ENCODE measurements at places on chromosomes 13 and 19. TPM values are rescaled to one million over a fixed set of nuclear protein-coding genes. Genes with fewer than 3 reads are reported as not detected.

DNA sequence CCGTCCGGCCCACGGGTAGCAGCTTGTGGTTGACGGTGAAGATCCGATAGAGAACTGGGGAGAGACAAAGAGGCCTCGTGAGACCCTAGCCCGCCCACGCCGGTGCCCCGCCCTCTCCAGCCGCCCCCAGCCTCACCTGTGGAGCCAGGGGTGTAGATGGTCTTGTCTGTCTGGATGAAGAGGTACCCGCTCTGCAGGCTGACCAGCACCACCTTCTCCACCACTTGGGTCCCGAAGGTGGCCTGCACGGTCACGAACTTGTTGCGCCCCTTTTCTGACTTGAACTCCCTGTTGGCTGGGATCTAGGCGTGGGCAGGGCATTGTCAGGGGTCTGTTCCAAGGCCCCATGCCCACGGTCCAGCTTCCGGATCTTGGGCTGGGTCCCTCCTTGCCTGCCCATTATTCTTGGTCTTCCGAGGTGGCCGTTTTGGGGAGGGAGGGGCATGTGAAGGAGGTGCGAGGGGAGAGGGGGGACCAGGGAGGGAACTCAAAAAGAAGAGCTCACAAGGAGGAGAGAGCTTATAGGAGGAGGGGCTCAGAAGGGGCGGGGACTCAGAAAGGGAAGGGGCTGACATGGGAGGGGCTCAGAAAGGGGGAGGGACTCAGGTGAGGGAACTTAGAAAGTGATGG, 2.2 kb downstream of the C3 start:
- no peak for DNase-seq

The CD177 gene
- total RNA-seq = not detected

DNA sequence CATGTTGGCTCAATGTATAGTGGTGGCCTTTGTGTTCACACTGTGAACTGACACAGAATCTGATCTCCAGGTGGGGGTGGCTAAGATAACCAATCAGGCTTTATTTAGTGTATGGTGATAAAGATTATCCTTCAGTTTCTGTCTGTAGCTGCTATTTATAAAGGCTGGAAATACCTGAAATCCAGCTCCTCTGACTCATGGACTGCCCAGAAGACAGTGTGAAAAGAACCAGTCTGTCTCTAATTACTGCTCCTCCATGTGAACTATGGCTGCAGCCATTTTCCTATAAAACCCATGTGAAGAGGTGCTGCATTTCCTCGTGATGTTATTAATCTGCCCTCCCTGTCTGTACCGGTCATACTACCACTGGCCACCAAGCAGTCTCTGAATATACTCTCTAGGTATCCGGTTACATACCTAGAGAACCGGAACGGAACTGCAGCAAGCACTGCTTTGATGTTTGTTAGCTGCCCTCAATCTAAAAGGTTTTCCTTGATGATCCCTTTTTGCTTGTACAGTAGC, 238.0 kb downstream of the LHFPL6 start:
- DNase-seq = no peak

DNA sequence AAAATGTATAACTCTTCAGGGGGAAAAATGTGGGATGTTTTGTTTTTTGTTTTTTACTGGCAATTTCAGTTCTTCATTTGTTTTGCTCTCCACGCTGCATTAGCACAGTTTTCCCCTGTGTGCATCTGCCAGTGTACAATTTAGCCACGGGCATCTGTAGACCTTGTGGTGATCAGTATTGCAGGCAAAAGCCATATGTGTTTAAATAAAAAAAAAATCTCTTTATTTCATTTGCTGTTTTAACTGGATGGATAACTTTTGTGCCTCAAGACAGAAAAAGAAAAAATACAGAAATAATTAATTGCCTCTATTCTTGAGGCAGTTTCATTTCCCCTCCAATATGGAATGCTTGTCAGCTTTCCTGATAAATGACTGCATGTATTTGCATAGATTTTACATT, 7.9 kb upstream of the MAB21L1 start:
- no peak for DNase-seq

DNA sequence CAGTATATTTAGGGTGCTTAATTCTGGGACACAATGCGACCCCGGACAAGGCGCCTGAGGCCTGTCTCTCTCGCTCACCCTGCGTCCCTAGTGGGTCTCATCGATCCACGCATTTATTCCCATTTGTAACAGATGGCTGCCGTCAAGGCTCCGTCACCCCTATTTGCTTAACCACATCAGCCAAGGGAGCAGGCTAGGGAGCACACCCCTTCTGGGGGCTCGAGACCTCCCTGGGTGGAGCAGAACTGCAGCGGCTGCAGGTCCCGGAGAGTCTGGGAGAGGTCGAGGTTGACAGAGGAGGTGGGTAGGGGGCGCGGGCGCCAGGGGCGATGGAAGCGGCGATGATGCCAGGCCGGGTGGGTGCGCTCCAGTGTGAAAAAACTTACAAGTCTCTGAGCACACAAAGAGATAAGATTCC, 507 bp downstream of the ALG5 start:
- DNase-seq = peak; percentile 24

GRCh38 chr19:35130761-35131720, 3.8 kb downstream of the LGI4 start:
- DNase-seq = no peak

The WDR87 gene
- not detected for total RNA-seq

- DNase-seq = peak; percentile 16
Observed at GRCh38 chr13:22278336-22278929, 607.6 kb downstream of the FGF9 start.

The DHDH gene
- 1.8 TPM for total RNA-seq

DNA sequence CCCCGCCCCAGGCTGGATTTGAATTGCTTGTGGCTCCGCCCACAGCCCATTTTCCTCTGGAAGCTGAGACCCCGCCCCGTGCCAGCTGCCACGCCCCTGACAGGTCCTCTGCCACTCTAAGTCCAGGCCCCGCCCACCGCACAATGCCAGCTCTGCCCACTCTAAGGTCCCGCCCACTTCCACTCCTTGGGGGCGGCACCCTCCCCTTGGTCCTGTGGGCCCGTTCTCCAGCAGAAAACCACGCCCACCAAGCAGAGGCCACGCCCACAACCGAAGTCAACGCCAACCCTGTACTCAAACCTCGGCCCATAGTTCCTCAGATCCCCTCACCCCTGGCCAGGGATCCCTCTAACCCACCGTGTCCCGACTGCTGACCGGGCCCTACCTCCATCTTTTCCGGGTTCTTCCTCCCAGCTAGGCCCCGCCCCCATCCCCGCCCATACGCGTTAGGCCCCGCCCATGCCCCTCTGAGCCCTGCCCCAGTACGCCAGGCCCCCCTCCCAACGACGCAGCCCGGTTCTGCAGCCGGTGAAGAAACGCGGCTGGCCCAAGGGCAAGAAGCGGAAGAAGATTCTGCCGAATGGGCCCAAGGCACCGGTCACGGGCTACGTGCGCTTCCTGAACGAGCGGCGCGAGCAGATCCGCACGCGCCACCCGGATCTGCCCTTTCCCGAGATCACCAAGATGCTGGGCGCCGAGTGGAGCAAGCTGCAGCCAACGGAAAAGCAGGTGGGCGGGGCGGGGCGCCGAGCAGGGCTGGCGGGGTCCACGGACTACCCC, 1.3 kb downstream of the HMG20B start:
- DNase-seq = peak; percentile 54

The METTL21C gene
- not detected for total RNA-seq

GRCh38 chr13:40813667-40814454, 24.4 kb downstream of the SLC25A15 start:
- DNase-seq = no peak

The ZNF100 gene
- 33.3 TPM for total RNA-seq

DNA sequence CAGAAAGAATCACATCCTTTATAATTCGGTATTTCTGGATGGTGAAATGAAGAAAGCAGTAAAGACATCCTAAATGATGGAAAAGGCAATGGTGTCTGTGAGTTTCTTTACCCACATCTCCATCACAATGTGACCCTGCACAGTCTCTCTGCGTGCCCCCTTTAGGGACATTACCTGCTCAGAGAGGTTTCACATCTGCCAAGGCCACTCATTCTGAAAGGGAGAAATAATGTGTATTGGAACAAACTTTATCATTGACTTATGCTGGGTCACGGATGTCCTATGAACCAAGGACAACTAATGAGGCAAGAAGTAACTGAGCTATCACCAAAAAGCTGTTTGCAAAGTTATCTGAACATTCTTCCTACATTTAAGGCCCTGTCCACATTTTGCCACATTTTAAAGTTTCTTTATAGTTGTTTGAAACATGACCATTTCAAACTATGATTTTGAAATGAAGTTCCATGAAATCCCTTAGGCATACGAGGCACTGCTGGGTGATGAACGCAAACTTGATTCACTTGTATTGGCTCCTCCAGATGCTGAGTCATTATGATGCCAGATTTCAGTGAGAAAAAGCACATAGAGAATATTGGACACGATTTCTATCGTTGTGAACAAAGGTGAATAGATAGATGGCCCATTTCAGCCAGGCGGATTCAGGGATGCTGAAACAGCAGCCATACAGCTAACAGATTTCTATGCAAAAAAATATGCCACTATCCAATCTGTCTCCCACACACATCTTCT, 63.5 kb upstream of the HMGB1 start:
- no peak for DNase-seq

DNA sequence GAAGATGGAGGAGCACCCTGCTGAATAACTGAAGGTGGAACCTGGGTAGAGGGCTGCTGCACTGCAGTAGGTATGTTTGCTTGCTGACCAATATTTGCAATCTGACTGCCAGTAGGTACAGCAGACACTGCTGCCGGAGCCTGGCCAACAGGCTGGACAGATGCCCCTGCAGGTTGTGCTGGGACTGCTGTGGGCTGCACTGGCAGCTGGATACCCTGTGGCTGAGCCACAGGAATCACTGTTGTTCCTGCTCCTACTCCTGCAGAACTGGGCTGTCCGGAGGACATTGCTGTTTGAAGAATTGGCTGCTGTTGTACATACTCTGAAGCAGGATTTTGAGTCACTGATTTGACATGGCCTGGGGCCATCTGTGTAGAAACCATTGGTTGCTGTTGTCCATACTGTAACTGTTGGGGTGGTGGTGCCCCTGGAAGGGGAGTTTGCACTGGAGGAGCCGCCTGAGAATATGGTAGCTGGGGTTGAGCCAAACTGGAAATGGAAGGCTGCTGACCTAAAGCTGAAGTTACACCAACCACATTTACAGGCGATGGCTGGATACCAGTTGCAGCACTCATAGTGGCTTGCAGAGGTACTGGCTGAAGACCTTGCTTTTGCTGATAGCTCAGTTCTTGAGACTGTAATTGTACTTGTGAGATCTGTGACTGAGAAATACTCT, 2.2 kb downstream of the TSC22D1 start:
- DNase-seq = no peak

The PRR19 gene
- 3.4 TPM for total RNA-seq

The SPACA4 gene
- not detected for total RNA-seq

The SMIM24 gene
- 1.3 TPM for total RNA-seq

DNA sequence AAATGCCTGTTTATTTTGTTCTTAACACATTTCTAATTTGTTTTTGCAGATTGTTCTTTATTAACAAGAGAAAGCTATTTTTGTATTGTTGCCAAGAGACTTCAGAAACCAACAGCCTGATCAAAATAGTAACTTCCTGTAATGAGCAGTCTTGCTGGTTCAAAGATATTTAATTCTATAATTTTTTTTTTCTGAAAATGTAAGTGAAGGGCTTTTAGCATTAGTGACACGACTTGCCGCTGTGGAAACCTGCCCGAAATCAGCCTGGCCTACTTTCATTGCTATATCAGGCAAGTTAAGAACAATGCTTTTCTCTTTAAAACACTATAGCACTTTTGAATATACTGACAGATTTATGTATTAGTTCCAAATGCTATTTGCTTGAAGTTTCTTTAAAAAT, 374.3 kb downstream of the EFNB2 start:
- no peak for DNase-seq

The MAST3 gene
- 11.1 TPM for total RNA-seq

The PSG2 gene
- not detected for total RNA-seq

The GSX1 gene
- total RNA-seq = not detected

The ZSCAN18 gene
- 111 TPM for total RNA-seq

GRCh38 chr19:50509366-50509765, 1.6 kb downstream of the JOSD2 start:
- no peak for DNase-seq

The SIAH3 gene
- total RNA-seq = not detected

- DNase-seq = no peak
Observed at GRCh38 chr13:40776681-40777165, 5.7 kb upstream of the MRPS31 start.

- DNase-seq = no peak
Observed at GRCh38 chr13:48492470-48493065, 40.3 kb downstream of the RCBTB2 start.

DNA sequence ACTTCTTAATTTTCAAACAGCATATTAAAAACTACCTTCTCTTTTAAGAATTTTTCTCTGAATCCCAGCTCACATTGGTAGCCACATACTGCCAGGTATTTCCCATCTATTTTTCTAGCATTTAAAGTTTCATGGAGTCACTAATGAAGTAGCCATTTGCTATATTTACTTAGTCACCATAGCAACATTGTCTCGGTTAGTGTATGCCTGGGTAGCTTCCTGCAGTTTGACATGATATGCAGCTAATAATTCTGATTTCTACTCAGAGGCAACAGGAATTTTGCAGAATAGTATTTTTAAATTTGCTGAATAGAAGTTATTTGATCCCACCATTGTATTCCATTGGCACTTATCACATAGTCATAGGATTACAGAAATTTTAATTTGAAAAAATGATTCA, 30.9 kb upstream of the KCTD4 start:
- no peak for DNase-seq

The ICAM3 gene
- total RNA-seq = 5.1 TPM

DNA sequence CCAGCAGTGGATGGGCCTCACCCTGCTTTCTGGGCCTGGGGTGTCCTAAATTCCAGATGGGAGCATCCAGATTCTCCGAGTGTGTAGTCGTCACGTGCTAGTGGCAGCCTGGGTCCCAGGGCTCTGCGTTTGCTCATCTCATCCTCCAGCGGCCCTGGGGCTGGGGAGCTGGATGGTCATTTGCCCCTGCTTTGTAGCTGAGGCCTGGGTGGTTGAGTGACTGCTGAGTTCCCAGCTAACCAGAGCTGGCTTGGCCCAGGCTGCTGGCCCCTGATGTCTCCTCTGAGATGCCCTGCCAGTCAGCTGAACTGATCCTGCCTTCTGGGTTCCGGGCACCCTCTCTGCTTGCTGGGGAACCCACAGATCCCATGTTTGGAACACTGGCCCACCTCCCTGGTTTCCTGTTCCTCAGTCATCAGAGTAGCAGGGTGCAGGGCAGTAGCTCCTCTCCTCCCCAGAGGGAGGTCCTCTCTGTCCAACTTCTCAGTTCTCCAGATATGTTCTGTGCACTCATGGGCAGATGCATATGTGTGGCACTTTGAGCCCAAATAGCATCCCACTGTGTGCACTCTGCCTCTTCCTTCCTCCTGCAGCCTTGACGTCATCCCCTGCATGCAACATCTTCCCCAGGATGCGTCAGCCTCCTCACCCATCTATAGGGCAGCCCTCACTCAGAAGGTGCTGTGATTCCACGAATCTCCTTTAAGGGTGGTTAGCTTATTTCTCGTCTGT, 22.4 kb upstream of the CRTC1 start:
- no peak for DNase-seq

The CASP14 gene
- not detected for total RNA-seq

GRCh38 chr13:20716951-20717350, 13.5 kb downstream of the IL17D start:
- no peak for DNase-seq

The NBEA gene
- 20.9 TPM for total RNA-seq

The SACS gene
- 9.3 TPM for total RNA-seq

- no peak for DNase-seq
Observed at GRCh38 chr19:44618640-44619357, 5.4 kb downstream of the IGSF23 start.

All from progenitor cell of endocrine pancreas (in vitro differentiated cells).